ENCODE measurements at places on chromosomes 1 and 21. TPM values are rescaled to one million over a fixed set of nuclear protein-coding genes. Genes with fewer than 3 reads are reported as not detected.

The PRDM16 gene
- under 0.01 TPM for total RNA-seq

The PLCH2 gene
- total RNA-seq = 0.38 TPM

The TACSTD2 gene
- total RNA-seq = 13.9 TPM

The FCER1G gene
- 1.3 TPM for total RNA-seq

The FCRL2 gene
- total RNA-seq = not detected
